NCI-H1092 (cell line): ENCODE measurements at places on chromosomes 7 and 10.

GRCh38 chr10:61937631-61938351 is 36.3 kb downstream of the ARID5B start:
- DNase-seq = no peak

- peak; percentile 85 for DNase-seq
Measured at GRCh38 chr7:158582089-158582456, 5.5 kb downstream of the PTPRN2 start.

- no peak for DNase-seq
Measured at GRCh38 chr7:118755067-118755625, 530.6 kb downstream of the ANKRD7 start.

DNA sequence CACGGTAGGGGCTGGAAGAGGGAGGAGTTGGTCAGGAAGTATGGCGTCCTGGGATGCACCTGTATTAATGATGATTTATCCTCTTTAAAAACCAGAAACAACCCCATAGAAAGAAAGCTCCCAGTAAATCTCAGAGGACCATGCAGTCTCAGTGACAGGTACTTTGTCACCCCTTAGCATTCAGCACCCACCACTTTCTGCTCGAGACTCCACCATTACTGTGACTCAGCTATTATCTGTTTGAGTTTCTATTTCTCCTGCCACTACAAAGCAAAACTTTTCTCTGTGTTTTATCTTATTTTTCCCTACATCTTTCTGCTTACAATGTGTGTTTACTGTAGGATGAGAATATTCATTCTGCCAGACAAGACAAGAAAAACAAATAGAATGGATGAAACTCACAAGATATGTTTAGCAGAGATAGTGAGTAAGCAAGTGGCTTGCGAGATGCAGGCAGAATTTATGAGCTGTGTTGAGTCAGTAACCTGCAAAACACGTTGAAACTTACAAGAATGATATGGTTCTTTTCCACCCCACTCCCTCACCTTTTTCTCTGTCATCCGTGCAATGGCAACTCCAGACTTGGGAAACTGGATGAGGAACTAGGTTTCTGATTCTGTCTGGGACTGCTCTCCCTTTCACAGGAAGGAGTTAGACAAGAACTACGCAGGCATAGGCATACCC is 127.1 kb downstream of the AOAH start:
- DNase-seq = no peak

GRCh38 chr7:19982841-19983835 is 209.7 kb upstream of the TMEM196 start:
- no peak for DNase-seq

DNA sequence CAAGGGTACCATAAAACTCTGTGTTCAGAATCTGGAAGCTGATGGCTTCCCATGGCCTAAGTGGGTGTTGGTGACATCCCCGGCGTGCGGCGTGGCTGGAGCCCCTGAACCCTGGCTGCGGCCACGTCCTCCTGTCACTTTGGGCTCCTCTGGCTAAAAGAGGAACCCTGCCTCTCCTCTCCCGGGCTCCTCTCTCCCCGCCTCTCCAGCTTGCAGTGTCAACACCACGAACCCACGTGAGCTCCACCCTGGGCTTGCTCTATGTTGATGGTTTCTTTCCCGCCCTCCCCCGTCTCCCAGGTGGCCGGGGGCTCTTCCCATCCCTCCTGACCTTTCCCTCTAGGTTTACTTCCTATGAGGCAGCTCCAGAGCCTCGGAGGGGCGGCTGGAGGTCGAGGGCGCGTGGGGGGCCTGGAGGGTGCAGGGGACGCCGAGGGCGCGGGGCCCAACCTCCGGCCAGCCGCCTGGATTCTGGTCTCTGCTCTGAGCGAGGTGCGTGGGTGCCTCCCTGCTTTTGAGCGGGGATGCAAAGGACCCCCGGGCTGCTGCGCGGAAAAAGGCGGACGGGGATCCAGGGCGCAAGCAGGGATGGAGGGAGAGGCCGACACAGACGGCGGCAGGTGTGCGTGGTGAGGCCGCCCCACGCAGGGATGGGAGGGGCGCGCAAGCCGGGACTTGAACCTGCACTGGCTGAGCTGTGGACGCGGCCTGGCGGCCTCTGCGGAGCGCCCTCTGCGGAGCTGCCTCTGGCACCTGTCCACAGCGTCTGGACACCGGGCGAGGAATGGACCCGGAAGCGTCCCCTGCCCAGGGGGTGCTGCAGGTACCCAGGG is 115.5 kb upstream of the DIP2C start:
- DNase-seq = no peak

DNA sequence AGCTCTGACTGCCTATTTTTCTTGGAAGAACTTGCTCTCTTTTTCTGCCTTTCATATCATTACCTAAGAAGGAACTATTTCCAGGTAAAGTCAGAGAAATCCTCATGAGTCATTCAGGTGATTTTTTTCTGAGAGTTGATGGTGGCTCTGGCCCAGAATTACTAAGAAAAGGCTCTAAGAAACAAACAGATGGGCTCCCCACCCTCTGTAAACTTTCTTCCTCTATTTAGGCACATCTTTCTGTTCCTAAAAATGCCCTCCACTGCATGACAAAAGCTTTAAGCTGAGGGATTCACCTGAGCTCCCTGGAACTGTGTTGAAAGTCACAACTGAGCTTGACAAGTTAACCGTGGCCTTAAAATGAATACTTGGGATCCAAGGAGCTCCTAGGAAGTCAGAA is 1.6 kb downstream of the OLAH start:
- no peak for DNase-seq

GRCh38 chr7:29797112-29797944 is 9.0 kb upstream of the WIPF3 start:
- DNase-seq = no peak

DNA sequence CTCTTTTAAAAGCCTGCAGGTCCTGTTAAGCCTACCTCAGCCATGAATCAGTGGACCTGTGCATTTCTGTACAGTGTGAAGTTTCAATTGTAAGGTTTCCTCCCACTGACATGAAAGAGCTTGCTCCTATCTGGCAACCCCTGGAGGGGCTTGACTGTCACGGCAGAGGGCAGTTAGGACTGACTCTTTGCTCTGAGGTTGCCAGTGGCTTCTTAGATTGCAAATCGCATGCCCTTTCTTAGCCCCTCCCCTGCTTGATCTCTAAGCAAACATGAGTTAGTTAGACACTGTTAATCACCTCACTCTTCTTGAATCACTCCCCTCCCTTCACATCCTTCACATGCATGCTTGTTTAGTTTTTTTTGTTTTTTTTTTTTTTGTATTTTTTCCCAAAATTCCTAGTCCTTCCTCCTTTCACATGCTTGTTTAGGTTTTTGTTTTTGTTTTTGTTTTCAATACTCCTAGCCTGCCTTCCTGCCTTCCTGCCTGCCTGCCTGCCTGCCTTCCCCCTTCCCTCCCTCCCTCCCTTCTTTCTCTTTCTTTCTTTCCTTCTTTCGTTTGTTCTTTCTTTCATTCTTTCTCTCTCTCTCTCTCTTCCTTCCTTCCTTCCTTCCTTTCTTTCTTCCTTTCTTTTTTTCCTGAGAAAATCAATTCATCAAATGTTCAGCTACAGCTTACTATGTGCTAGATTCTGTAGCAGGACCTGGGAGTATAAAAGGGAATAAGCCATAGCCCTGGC is 6.0 kb upstream of the HIPK2 start:
- DNase-seq = no peak

- no peak for DNase-seq
Measured at GRCh38 chr7:142181966-142182365, 70.4 kb downstream of the MGAM2 start.

DNA sequence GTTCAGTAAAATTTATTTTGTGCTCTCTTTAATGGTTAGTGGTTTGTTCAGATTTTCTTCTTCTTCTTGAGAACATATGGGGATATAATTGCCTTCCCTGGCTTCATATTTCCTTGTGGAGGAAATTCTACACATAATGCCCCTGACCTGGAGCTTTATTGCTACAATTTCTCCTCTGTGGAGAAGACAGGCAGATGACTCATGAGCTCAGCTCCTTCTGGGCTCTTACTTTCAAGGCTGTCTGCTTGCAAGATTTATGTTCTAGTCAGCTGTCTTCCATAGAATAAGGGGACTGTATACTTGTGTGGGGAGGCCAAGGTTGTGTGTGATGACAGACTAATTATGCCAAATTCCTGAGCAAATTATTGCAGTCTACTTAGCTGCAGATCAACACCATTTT is 1.6 kb downstream of the LRRD1 start:
- DNase-seq = no peak

DNA sequence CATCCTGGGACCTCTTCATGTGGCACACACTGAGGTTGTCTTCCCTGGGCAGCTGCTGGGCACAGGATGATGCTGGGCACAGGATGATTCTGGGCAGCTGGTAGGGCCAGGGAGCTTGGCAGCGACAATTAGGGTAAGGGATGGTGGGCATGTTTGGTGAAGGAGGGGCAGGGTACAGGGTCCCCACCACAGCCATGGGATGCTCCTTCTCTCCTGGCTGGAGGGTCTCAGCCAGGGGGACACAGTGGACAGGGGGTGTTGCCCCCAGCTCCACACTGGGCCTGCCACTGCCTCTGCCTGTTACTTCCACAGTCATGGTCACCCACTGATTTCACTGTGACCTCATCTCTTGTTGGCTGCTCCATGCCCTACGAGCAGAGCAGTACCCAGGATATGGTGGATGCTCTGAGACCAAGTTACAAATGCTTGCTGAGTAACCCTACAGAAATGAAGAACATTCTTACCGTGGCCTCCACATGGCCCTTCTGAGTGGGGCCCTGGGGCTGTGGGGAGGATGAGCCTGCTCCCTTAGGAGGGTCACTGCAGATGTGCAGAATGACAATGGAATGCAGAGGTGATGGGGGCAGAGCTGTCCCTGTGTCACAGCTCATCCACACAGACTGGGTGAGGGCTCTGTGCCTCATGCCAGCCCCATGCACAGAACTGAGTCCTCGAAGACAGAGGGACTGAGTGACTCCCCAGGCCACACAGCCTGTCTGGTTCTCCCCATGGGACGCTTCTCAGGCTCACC is 28.4 kb upstream of the RET start:
- no peak for DNase-seq

DNA sequence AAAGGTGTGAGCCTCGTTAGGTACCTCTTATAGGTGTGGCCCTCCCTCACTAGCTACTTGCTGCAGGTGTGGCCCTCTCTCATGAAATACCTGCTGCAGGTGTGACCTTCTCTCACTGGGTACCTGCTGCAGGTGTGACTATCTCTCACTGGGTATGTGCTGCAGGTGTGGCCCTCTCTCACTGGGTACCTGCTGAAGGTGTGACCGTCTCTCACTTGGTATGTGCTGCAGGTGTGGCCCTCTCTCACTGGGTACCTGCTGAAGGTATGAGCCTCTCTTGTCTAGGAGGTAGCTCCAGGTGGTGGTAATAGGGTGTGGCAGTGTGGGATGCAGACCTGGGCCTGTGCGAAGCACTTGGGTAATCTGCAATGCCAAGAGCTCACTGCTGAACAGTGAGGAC is 170.7 kb upstream of the PLPP4 start:
- DNase-seq = no peak

DNA sequence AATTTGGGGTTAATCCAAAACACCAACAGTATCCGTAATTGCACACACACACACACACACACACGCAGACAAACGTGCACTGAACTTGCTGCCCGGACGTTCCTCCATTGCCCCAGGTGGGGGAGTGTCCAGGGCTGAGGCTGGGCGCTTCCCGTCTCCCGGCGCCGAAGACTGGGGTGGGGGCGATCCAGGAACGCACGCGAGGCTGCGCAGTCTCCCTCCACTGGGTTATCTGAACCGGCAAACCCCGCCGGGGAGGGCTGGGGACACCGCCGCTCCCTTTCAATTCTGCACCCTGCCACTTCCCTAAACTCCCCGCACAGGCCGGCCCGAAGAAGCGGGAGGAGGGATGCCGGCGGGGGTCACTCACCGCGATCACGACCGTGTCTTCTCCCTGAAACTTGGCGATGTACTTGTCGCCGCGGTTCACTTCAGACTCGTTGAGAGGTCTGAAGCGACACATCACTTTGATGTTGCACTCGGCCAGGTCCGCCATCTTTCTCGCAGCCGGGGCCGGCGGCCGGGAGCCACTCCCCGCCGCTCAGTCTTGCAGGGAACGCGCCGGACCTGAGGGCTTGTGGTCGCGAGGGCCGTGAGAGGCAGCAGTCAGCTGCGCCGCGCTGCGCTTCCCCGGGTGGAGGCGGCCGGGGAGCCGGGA is 618 bp downstream of the KIF5B start:
- DNase-seq = peak; percentile 8

DNA sequence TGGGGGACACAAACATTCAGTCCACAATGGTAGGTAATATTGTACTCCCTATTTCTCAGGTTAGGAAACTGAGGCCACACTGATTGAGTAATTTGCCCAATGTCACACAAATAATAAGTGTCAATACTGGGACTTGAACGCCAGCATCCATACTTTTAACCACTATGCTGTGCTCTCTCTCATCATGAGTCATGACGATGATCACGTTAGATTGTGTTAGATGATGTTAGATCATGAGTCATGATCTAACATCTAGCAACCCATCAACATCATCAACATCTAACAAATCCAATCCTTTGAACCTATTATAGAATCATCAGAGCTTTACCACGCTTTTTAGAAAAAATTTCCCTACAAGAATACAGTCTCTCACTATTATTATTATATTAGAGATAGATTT is 28.1 kb upstream of the HERPUD2 start:
- DNase-seq = no peak

GRCh38 chr7:55827577-55827976 is 35.0 kb downstream of the SEPTIN14 start:
- no peak for DNase-seq

DNA sequence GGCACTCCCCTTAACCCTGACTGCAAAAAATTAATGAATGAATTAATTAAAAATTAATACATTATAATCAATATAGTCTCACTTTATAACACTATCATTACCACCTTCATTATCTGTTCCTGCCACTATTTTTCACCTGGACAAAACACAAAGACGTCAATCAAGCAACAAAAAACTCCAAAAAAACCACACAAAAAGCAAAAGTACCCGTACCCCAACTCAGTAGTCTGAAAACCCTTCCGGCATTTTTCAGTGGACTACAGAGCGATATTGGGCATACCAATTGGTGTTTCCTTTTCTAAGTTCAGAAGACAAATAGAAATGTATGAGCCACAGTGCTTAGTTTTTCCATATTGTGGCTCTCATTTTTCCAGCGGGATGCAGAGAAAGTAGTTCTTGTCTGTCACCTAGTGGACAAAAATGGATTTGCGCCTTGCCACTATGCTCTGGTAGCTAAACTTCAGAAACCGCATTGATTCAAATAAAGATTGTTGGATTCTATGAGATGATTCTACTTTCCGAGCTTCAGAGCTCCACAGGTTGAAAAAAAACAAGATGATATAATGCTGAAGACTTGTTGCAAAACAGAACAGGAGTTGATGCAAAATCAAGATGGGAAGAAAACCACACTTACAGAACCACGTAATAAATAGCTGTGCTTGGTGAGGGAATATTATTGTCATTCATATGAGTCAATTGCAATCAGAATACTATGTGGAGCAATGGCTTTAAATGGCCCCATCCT is 50.6 kb upstream of the ITGB1 start:
- peak; percentile 43 for DNase-seq
